Neural crest cell (in vitro differentiated cells): ENCODE measurements at places on chromosomes 3 and 15. TPM values are rescaled to one million over a fixed set of nuclear protein-coding genes. Genes with fewer than 3 reads are reported as not detected.

DNA sequence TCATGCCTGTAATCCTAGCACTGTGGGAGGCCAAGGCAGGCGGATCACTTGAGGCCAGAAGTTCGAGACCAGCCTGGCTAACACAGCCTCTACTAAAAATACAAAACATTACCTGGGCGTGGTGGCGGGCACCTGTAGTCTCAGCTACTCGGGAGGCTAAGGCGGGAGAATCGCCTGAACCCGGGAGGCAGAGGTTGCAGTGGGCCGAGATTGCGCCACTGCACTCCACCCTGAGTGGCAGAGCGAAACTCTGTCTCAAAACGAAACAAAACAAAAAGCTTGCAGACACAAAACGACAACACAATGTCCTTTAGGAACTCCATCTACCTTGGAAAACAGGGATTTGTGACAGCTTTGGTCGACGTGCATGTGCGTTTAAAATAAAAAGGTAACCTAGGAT is 716 bp upstream of the KLHL24 start:
- no peak for DNase-seq

DNA sequence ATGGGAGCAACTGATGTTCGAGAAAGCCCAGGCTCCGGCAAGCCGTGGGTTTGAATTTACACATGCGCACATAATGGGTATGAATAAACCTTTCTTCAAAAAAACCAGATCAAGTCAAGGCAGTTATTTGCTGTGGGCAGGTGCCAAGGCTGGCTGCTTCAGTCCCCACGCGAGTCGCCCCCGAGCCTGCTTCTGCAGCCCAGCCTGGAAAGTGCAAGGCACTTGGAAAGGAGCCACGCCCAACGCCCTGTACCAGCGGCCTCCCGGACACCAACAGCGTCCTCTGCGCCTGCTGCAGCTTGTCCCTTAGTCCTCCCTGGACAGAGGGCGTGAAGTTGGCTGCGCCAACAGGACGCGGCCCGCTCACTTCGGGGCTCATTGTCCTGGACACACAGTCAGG is 68.9 kb downstream of the KLF15 start:
- DNase-seq = no peak

- no peak for DNase-seq
These were observed 648 bp upstream of the P2RY1 start for GRCh38 chr3:152834191-152834775.

GRCh38 chr3:151835751-151836525 is 22.0 kb downstream of the AADAC start:
- no peak for DNase-seq

GRCh38 chr15:52069559-52069958 is 43.0 kb downstream of the BCL2L10 start:
- no peak for DNase-seq

- DNase-seq = no peak
These were observed 57.6 kb upstream of the AZI2 start for GRCh38 chr3:28406241-28406640.

DNA sequence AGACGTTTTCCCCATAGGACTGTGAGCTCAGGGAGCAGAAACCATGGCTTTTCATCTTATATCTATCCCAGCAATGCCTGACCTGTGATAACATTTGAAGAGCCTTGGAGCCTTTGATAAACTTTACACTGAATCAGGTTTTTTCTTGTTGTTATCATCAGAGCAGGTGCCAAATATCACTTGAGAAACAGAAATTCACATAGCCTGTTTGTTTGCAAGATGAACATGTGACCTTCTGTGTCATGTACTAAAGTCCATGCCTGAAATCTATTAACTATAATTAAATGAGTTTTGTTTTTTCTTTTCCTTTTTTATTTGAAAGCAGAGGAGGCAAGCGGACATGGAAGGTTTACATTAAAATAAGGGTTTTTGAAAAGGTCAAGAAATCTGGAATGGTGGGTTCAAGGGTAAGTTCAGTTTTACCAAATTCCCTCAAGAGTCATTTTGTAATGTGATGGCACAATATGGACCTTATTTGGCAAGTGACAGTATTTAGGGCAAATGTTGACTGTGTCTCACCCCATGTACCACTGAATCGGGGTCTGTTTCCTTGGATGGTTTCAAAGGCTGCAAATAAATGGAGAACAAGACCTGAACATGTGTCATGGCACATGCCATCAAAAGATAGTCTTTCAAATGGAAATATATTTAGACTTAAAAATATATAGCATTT is 90.7 kb downstream of the NEK10 start:
- no peak for DNase-seq

- no peak for DNase-seq
These were observed 185.2 kb downstream of the ANXA2 start for GRCh38 chr15:60212536-60212935.

The CRABP1 gene
- 753 and 803 TPM in 2 replicates for total RNA-seq

The SKOR1 gene
- 0.36 and 0.49 TPM in 2 replicates for total RNA-seq
